Cardiac fibroblast (primary cell): ENCODE measurements at places on chromosomes 5 and 9.
A peak's percentile ranks its signal among the peaks of the same experiment; 100 is the strongest.

GRCh38 chr5:137564398-137564961 is 65.4 kb upstream of the SPOCK1 start:
- DNase-seq = peak; percentile 16

GRCh38 chr9:126734877-126735276 is 70.0 kb upstream of the ZBTB43 start:
- no peak for DNase-seq

DNA sequence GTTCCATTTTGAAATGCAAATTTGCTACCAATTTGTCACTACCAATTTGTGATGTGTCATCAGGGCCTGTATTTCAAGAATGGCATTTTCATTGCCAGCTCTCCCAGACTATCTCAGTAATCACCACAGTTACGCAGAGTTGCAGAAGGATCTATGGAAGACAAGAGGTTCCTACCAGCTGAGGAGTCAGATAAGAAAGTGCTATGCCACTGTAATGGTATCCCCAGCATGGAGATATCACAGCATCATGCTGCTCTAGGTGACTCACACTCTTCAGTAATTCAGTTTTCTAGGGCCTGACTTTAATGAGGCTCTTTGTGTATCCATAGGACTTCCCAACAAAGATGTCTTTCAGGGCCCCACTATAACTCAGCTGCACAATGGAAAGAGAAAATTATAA is 490.3 kb downstream of the ARHGEF28 start:
- no peak for DNase-seq

GRCh38 chr9:23669776-23670175 is 156.3 kb downstream of the ELAVL2 start:
- no peak for DNase-seq

DNA sequence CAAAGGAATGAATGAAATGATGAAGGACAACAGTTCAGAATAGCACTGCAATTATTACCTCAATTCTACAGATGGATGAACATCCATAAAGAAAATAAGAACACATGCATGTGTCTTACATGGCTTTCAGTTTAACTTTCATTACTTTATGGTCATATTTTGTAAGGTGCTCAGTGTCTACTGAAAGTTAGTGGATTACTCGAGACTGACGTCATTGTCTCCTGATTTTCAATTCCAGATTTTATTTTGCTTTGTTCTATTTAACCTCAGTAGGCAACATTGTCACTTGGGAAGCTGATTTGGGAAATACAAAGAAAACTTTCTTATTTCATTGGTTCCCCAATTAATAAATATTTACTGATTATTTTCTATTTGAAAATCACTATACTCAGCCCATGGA is 363.7 kb downstream of the CHSY3 start:
- DNase-seq = no peak

- peak; percentile 20 for DNase-seq
These were observed 152.5 kb downstream of the INSYN2B start for GRCh38 chr5:169827769-169828168.

- DNase-seq = no peak
These were observed 72.5 kb upstream of the NMUR2 start for GRCh38 chr5:152477536-152477935.

- peak; percentile 53 for DNase-seq
These were observed 48.8 kb upstream of the FST start for GRCh38 chr5:53431665-53432064.

GRCh38 chr5:112978836-112979235 is 2.2 kb downstream of the DCP2 start:
- no peak for DNase-seq

GRCh38 chr9:90974016-90974415 is 172.4 kb downstream of the SYK start:
- DNase-seq = peak; percentile 69

DNA sequence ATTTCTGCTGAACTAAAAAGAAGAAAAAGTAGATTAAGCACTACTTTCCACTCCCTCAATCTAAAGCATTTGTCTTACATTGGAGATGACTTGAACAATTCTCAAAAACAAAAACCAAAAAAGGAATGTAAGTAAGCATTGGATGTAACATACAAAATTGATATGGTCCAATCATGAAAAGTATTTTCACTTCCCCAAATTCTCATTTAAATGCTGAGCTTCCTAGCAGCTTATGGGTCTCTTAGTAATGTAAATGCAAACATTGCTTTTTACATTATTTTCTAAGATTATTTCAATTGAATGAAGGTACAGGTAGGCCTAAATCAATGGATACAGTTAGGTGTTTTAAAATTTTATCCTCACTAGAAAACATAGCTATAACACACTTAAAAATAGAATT is 20.0 kb downstream of the ANKH start:
- DNase-seq = no peak

DNA sequence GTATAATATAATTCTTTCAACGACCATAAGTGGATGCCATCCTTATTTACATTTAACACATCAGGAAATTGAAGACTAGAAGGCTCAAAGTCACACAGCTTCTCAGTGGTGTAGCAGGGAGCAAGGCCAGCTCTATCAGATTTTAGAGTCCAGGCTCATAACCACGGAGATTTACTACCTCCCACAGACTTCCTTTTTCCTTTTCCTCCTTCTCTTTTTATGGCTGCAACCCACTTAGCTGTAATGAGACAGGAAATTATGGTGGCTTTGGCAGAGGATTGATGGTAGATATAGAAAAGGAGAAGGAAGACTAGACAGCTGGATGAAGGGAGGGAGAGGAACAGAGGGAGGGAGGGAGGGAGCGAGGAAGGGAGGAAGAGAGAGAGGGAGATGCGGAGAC is 47.4 kb downstream of the SPEF2 start:
- DNase-seq = no peak

GRCh38 chr9:94771096-94771495 is 44.6 kb downstream of the AOPEP start:
- no peak for DNase-seq

- DNase-seq = peak; percentile 38
These were observed 424.0 kb upstream of the RGMB start for GRCh38 chr5:98349251-98349989.

GRCh38 chr9:117265253-117265652 is 149.6 kb downstream of the ASTN2 start:
- DNase-seq = no peak

DNA sequence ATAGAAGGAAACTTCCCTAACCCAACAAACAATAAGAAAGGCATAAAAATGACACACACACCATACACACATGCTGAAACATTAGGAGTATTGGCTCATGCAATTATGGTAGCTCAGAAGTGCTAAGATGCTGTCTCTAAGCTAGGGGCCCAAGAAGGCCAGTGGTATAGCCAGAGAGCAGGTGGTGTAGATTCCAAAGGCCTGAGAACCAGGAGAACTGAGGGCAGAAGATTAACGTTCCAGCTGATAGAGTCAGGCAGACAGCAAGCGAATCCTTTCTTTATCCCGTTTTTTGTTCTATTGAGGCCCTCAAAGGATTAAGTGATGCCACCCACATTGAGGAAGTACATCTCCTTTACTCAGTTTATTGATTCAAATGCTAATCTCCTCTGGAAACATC is 262.9 kb downstream of the EPB41L4A start:
- no peak for DNase-seq

DNA sequence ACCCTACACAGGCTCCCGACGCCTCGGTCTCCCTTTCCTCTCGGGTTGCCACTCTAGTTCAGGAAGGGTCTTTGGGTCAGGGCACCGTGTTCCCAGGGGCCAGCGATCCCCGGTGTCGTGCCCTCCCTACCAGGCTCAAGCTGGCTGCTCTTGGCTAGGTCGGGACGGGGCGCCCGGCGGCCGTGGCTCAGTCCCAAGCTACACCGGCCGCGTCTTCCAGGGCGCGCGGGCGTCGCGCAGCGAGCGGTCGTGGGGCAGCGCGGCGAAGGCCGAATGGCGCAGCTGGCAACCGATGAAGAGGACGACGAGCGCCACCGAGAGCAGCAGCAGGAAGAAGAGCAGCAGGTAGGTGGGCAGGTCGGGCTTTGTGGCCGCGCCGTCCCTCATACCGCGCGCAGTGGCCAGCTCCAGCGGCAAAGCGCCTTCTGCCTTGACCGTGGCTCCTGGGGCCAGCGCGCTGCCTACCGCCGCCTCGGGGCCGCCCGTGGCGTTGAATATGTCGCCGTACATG is 892 bp downstream of the SMIM32 start:
- DNase-seq = peak; percentile 31

DNA sequence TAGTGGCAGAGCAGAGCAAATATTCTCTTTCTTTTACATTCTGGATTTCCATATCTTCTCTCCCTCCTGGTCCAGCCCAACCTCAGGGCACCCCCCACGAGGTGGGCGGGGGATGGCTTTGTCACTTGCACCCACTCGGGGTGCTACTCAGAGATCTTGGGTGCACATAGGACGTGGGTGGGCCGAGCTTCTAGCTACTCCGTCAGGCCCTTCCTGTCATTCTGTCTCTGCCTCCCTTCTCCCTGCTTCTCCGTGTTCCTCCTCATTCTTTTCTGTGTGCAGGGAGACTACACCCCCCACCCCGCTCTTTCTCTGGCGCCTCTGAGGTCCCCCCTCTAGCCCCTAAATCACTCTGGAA is 19.5 kb downstream of the PCDHGC5 start:
- DNase-seq = peak; percentile 40
